Ovary (tissue), 10 donors: ENCODE measurements at places on chromosomes 11 and 22. TPM values are rescaled to one million over a fixed set of nuclear protein-coding genes. Genes with fewer than 3 reads are reported as not detected.

- H3K4me1 ChIP-seq, result peaks cover 14% of the 10 kb centered on the region
- no peak overlapping the region for H3K27ac ChIP-seq
- no peak for DNase-seq
- no peak overlapping the region for H3K4me3 ChIP-seq
- H3K27me3 ChIP-seq, result no peaks in the 10 kb centered on the region
- H3K36me3 ChIP-seq, result no peaks in the 10 kb centered on the region
These were observed 13.4 kb downstream of the GLB1L2 start for GRCh38 chr11:134345237-134345550.

DNA sequence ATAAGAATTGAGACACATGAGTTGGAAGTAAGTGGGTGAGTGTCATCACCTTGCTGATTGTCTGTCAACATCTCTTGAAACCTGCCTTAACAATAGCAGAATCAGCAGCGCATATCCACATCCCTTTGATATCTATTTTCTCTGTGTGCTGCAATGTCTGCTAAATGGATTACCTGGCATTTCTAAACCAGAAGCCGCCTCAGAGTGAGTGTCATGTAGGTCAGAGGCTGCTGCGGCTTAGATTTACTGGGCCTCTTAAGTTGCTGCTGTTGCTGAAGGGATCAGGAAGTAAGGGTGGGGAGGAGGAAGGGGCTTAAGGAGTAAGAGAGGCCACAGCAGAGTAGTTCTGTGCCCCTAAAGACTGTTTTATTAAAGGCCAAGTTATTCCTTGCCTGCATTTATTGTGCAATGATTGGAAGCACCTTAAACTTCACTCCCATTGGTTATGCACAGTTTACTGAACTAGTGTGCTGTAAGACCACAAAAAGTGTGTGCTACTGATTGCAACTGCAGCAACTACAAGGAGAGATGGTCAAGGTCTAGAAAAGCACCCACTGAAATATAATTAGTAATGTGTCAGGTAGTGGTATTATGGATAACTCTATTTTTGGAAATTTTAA is 29.8 kb upstream of the TMEM41B start:
- no peaks in the 10 kb centered on the region for H3K4me1 ChIP-seq
- H3K4me3 ChIP-seq, result no peak overlapping the region
- no peaks in the 10 kb centered on the region for H3K36me3 ChIP-seq
- H3K27ac ChIP-seq, result no peak overlapping the region
- DNase-seq, result no peak

- H3K36me3 ChIP-seq, result no peaks in the 10 kb centered on the region
- H3K27me3 ChIP-seq, result no peaks in the 10 kb centered on the region
- no peak overlapping the region for H3K27ac ChIP-seq
These were observed 573 bp downstream of the STK33 start for GRCh38 chr11:8593455-8593854.

- H3K27me3 ChIP-seq, result no peaks in the 10 kb centered on the region
- no peak overlapping the region for H3K27ac ChIP-seq
- no peak for DNase-seq
- H3K4me3 ChIP-seq, result no peak overlapping the region
- H3K36me3 ChIP-seq, result no peaks in the 10 kb centered on the region
These were observed 42.2 kb downstream of the USP28 start for GRCh38 chr11:113833151-113833550.

DNA sequence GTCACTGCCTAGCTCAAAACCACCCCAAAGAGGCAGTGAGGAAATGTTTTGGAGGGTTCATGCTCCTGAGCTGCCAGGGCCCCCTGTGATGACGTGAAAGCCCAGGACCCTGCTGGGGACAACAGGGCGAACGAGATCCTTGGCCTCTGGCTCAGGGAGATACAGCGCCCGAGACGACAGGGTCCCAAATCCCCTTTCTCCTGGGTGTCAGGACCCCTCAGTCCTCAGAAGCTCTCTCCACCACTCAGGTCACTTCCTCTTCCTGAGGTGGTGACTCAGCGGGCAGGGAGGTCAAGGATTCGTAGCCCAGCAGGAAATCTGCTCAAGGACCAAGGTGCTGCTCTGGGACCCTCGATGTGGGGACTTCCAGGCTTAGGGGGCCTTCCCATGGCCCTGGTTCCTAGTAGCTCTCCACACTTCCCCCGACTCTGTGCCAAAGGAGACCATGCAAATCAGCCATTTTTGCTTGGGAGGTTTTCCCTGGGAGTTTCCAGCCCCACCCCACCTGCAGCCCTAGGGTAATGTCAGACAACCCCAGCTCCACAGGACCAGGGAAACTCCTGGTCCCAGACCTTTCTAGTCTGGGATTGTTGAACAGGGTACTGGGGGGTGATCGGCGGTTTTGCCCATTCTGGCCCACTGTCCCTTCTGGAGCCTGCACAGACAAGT is 12.8 kb downstream of the BCL9L start:
- H3K27me3 ChIP-seq, result no peaks in the 10 kb centered on the region
- DNase-seq, result peak; percentile 44
- H3K27ac ChIP-seq, result peak overlapping the region; percentile 94
- H3K4me3 ChIP-seq, result no peak overlapping the region

Gene C11orf16
- polyA plus RNA-seq, result not detected

Gene GRIK4
- polyA plus RNA-seq, result 1.3 TPM
